Uterus (tissue), 4 donors: ENCODE measurements at places on chromosomes 16 and 17. TPM values are rescaled to one million over a fixed set of nuclear protein-coding genes. Genes with fewer than 3 reads are reported as not detected.

CLEC18C gene
- 1.0 TPM for total RNA-seq

- peak; percentile 70 for DNase-seq
These were observed 133.3 kb upstream of the CIBAR2 start for GRCh38 chr16:85245307-85246172.

TMEM219 gene
- total RNA-seq, result 82.3 TPM

FBXW10 gene
- not detected for total RNA-seq

MYH2 gene
- total RNA-seq, result 2.0 TPM
